ENCODE measurements at places on chromosomes 7 and 10.
A peak's percentile ranks its signal among the peaks of the same experiment; 100 is the strongest.

DNA sequence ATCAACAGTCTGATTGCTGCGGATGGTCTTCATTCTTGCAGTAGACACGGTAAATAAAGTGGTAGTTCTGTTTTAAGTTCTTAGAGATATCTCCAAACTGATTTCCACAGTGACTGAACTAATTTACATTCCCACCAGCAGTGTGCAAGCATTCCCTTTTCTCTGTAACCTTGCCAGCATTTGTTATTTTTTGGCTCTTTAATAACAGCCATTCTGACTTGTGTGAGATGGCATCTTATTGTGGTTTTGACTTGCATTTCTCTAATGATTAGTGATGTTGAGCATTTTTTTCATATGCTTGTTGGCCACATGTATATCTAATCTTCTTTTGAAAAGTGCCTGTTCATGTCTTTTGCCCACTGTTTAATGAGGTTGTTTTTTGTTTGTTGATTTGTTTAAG lies 30.2 kb upstream of the CXCL12 start:
- DNase-seq, result no peak

DNA sequence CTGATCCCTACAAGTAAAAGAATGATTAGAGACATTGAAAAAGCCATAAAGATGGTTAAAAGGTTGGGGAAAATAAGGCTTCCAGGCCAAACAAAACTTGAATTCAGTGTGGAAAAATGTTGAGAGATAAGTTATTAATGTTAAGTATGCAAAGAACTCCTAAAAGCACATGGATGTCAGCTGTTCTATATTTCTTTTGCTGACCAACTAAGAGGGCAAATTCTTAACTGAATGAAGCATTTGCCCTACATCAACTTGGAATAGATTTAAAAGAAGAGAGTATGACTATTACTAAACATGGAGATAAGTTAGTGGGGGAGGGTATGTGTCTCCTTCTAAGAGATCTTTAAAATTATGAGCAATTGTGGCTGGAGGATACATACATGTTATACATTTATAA lies 124.8 kb downstream of the KIAA1217 start:
- no peak for DNase-seq

DNA sequence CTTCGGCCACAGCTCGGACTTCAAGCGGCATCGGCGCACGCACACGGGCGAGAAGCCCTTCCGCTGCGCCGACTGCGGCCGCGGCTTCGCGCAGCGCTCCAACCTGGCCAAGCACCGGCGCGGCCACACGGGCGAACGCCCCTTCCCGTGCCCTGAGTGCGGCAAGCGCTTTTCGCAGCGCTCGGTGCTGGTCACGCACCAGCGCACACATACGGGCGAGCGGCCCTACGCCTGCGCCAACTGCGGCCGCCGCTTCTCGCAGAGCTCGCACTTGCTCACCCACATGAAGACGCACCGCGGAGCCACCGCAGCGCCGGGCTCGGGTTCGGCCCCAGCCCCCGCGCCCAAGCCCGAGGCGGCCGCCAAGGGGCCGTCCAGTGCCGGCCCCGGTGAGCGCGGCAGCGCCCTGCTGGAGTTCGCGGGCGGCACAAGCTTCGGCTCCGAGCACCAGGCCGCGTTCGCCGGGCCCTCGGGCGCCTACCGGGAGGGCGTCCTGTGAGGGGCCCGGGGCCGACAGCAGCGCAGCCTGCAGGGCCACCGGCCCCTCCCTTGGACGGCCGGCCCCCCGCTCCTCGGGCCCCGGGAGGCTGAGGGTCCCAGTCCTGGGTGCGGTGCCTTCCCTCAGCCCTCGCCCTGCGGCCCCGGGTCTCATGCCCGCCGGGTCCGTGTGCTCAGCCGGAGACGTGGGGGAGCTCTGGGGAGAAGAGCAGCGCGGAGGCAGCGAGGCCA lies 17.2 kb downstream of the ZNF316 start:
- no peak for DNase-seq

DNA sequence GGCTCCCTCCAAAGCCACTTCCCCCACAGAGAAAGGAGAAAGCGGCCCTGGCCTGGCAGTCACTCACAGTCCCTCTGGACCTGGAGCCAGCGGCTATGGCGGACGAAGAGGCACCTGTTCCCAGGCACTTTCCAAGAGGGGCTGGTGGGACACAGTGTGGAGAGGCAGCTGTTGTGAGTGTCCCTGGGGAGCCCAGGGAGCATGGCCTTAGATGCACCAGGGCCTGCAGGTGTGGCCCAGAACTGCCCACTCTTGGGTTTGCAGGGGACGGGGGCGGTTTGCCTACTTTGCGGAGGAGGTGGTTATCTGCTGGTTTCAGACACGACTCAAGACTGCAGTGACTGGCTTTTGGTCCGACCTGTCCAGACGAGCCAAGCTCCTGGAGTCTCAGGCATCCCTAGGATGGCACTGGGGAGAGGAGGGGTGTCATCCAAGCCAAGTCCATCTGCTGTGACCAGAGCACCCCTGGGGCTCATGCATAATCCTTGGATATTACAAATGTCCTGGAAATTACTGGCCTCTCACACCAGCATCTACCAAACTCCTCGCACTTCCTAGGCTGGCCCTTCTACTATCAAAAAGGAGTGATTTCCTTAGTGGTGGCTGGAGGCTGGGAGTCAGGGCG lies 18.4 kb downstream of the CTBP2 start:
- DNase-seq, result no peak

GRCh38 chr7:40165216-40165615 lies 30.4 kb downstream of the SUGCT start:
- no peak for DNase-seq

DNA sequence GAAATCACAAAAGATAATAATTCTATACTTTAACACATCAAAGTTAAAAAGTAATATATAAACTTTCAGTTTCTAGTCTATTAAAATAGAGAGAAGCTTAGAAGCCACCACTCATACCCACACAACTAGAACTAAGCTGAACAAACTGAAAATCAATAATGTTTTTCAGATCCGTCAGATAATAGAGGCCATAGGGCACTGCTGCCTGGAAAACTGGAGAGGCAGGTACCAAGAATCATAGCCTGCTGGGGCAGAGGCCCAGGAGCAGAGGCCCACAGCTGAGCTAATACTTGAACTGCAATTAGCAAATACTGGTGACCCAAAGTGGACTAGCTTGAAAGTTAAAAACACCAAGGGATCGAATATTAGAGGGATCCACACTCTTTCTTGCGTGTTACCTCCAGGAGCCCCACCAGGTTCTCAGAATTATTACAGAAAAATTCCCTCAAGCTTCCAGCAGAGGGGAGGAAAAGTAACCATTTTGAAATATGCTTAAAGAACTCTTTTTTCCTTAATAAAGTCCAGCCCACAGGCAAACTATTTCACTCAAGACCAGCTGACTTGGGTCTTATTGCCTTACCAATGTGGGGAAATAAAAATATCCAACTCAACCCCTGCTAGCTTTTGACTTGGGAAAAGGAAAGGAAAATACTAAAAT lies 774.1 kb upstream of the IGFBP3 start:
- no peak for DNase-seq

DNA sequence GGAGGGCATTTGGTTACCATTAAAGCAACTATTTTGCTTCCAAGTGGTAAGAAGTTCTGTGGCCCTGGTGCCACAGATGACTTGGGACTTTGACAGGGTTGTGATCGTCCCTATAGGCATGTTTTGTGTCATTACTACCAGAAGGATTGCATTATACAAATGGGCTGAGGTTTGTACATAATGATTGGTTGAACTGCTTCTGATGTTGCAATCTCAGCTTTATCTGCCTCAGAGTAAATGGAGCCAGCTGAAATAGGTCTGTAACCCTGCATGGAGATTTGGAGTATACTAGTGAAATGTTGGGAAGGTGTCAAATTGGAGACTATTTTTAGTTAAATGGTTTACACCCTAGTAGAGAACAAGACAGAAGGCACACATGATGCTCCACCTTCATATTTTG lies 46.1 kb upstream of the SEPTIN7 start:
- no peak for DNase-seq

- DNase-seq, result no peak
These were observed 11.0 kb upstream of the TRIM8 start for GRCh38 chr10:102633287-102633686.

DNA sequence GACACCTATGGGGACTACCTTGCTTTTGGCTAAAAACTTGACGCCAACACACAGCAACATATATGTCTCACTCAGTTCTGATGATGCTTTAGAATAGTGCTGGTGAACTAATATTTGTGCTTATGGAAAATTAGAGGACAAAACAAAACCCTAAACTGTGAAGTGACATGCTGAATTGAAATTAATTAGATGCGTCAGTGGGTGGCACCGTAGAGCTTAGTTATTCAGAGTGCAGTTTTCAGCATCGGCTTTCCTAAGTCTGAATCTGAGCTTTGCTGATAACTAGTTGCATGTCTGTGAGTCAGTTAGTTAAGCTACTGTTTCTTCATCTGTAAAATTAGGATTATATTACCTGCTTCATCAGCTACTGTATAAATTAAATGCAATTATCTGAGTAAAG lies 245.0 kb upstream of the SORCS1 start:
- no peak for DNase-seq

DNA sequence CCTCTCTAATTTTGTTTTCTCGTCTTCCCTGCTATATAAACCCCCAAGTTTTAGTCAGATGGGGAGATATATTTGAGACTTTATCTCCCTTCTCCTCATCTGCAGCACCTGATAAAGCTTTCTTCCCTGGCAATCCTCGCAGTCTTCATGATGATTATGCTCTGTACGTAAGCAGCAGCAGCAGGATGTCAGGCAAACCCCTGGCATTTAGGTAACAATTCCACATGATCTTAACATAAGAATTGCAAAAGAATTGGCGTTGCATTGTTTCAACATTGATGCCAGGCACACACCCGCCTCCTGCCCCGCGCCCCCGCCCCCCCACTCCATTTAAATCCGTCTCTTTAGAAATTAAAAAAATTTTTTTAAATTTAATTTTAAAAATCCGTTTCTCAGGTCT lies 6.1 kb downstream of the PKD1L1 start:
- no peak for DNase-seq

GRCh38 chr10:132355297-132355696 lies 23.3 kb downstream of the LRRC27 start:
- no peak for DNase-seq

DNA sequence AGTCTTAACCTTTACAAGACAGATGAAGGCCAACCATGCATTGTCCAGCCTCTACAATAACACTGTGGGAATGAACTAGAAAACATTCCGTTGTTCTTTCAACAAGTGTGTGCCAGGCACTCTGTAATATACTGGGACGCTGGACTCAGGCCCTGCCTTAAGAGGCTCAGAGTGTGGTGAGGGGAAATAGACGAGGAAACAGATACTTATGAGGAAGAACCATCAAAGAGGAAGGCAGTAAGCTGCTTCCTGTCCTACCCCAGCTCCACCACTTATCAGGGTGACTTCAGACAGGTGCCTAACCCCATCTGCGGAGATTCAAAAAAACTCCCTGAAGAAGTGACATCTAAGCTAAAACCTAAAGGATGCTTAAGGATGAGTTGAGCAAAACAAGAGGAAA lies 8.9 kb upstream of the TRIM8 start:
- no peak for DNase-seq

- DNase-seq, result no peak
These were observed 1277.1 kb upstream of the AUTS2 start for GRCh38 chr7:68321076-68321639.

DNA sequence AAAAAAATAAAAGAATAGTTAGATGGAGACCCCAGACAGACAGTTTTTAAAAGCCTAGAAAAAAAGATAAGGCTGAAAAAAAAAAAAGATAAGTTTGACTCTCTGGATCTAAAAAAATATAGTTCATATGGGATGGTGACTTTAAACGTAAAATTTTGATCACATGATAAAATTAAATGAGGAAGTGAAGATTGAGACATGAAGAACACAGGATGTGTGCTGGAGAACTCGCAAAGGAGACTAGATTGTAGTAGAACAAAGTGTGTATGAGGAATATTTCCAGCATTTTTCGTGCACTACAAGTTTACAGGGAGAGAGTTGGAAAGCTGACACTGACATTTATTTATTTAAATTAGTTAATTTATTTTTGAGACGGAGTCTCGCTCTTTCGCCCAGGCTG lies 286.4 kb downstream of the PRPF18 start:
- DNase-seq, result no peak

DNA sequence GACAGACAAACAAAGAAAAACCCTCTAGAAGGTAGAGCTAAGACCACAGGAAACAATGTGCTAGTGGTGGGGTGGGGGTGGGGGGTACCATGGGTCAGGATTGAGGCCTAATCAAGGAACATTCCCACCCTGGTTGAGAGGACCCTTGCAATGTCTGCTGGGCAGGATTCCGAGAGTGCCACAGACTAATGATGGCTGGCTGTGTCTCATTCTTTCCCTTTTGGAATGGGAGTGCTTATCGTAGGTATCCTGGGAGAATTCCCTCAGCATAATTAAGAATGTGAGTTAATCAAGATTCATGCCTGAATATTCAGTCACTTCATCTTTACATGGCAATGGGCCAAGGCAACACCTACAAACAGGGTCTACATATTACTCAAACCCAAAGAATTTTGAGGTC lies 14.7 kb upstream of the MTPN start:
- no peak for DNase-seq

DNA sequence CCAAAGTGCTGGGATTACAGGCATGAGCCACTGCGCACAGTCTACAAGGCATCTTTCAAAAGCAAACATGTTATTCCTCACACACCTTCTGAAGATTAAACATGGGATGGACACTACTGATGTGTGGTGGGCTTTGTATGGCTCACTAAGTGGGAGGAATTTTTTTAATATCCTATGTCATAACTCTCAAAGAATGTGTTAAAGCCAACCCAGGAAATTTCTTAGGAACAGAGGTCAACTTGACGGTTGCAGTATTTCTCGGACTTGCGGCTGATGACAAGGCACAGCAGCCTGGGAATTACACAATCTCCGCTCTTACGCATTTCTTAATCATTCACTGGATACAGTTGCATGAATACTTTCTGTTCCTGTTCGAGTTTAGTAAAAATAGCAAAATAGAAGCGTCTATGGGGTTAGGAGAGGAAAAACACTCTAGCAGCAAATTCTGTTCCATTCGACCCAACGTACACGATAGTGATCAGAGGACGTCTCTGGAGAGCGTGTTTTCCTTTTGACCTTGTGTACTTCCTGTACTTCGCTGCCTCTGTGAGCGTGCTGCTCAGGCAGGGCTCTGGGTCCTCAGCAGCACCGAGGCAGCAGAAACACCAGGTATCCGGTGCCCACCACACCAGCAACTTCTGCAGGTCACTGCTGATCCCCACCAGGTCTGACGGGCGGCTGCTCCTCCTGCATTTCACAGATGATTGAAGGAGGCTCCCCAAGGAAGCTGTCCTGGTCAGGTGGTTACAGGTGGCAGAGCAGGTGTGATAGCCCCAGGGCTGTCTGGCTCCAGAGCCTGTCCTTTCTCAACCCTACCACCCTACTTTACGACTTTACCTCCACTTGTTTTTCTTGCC lies 26.4 kb upstream of the SRGN start:
- peak; percentile 35 for DNase-seq

- no peak for DNase-seq
These were observed 153.9 kb downstream of the AGMO start for GRCh38 chr7:15407910-15408309.
